ENCODE measurements at places on chromosomes 5 and 9.

DNA sequence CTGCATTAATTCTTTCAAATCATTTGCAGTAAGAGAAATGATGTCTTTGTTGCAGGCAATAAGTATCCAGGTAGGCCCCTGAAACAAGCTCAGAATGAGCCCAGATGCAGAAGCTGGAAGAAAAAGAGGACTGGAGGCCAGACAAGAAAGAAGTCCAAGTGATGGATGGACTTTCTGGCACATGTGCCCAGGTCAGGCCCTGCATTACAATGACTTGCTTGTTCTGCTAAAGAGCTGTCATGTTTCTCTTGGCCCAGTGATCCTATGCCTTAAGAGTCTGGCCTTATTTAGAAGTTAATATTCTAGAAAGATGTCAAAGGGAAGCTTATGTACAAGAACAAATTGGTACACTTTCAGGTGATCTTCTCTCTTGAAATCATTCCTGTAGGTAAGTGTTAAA, 64.8 kb downstream of the DPYSL3 start:
- no peak for DNase-seq

- no peak for DNase-seq
Measured at GRCh38 chr5:175700991-175701390, 43.1 kb downstream of the HRH2 start.

DNA sequence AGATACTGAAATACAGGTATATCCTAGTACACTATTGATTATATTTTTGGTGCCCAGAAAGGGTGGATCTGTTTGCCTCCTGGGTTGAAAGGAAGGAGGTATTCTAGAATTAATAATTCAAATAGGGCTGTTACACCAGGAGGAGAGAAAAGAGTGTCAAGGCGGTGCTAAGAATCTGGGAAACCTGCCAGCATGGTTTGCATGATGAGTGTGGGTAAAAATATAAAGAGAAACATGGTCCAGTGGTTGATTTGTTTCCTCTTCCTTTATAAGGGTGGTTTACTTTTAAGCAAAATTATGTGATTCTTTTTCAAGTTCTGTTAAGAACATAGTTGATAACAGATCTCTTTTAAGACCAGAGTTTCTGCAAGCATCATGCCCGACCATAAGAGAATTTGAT, 69.4 kb upstream of the NFIB start:
- no peak for DNase-seq

- no peak for DNase-seq
Measured at GRCh38 chr5:167730656-167731055, 560.8 kb upstream of the WWC1 start.

- no peak for DNase-seq
Measured at GRCh38 chr5:98713027-98713426, 60.4 kb upstream of the RGMB start.

- no peak for DNase-seq
Measured at GRCh38 chr5:33850100-33850594, 41.6 kb downstream of the ADAMTS12 start.

DNA sequence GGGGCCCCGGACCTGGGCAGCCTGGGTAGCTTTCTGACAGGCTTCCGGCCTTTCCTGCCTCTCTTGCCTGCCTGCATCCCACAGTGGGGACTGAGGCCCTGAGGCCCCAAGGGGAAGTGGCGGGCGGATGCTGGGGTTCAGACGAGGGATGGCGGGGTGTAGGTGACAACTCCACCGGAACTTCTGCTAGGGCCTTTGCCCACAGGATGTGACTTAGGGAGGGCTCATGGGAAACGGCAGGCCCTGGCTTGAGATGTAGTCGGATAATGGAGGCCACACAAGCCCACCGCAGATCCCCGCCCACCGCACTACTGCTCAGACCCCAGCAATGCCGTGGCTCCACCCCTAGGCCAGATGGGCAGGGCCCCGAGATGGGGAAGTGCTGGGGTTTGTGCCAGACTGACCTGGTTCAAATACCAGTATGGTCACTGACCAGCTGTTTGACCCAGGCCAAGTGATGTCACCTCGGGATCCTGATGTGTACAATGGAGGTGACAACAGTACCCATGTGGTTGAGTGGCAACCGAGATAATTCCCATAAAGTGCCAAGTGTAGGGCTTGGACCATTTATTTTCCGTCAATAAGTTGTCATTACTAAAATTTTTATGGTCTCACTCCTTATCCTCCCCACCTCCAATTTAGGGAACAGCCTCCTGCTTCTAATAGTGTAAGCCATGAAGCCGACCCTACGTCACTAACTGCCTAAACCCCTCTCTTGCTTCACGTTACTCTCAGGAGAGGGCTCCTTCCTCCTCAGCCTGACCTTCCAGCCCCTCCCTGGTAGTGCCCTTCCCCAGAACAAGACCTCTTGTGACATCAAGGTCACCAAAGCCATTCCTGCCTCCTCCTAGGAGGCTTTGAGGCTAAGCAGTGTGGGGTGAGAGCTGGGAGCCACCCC, 2.5 kb upstream of the CDK9 start:
- peak; percentile 50 for DNase-seq

DNA sequence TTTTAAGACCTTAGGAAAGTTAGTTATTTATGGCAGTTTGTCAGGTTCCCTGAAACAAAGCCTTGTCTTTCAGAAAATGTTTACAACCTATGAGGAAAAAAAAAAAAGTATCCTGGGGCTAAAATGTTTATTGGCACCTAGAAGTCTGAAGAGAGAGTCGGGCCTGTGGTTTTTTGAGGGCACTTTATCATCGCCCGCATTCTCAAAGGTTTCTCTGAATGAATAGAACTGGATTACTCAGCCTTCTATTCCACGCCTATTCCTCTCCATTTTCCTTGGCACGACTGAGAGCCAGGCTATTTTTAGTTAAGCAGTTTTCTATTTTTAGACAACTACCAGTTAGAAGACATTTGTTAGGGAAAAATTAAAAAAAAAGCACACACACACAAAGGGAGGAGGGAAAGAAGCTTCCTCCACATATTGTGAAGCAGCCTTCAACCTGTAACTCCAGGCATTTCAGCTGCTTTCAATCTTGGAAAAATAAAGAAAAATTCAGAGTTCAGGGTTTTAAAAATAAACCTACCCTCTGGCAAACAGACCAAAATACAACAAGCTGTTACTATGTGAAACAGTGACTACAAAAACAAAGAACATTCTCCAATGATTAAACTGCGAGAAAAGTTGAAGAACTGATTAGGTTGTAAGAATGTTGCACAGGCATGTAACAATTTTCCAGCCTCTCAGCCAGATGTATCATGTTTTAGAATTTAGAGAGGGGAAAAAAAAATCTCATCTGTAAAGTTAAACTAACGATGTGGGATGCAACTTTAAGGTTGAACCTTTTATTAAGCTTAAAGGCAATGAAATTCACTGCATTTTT, 97.0 kb downstream of the MEF2C start:
- no peak for DNase-seq

DNA sequence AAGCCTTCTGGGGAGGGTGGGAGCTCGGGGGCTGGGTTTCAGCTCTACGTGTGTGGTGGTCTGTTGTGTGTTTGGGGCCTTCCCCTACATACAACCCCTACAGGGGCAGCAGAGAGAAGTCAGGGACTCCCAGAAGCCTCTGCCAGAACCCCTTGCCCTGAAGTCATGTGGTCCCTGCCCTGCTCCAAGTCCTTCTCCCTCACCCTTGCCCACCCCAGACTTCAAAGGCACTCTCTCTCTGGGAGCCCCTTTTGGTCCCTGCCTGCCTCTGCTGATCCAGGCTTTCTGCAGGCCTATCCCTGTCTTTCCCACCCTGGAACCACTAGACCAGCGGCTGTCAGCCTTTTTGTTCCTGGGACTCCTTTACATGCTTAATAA, 61.1 kb upstream of the PSD2 start:
- no peak for DNase-seq

- no peak for DNase-seq
Measured at GRCh38 chr5:179114756-179115155, 54.6 kb downstream of the ZNF354C start.

All from activated CD4-positive, alpha-beta T cell treated with anti-CD3 and anti-CD28 coated beads for 4 hours (primary cell).